ENCODE measurements at places on chromosomes 16 and 17.

DNA sequence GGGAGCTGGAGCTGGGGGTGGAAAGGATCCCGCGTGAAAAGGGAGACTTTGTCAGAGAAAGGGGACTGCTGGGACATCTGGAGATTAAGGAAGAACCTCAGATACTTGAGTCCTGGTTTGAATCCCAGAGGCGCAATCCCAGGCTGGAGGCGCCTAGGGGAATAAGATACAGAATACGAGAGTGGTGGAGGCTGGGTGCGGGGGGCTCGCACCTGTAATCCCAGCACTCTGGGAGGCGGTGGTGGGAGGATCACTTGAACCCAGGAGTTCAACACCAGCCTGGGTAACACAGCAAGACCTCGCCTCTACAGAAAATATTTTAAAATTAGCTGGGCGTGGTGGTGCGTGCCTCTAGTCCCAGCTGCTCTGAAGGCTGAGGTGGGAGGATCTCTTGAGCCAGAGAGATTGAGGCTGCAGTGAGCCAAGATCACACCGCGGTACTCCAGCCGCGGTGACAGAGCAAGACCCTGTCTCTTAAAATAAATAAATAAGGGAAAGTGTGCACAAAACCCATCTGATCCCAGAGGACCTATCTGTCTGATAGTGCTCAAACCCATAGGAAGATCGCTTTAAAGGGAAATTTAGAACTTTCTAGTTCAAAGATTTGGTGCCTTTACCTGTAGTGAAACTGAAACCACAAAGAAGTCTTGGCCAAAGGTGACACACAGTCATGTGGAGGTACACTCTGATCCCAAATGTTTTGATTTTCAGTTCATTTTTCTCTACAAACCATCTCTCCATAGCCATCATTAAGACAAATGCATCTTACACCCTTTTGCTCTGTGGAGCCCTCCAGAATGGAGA lies 617 bp upstream of the SCRN2 start:
- no peak overlapping the region for H3K27ac ChIP-seq
- H3K36me3 ChIP-seq: peaks cover 6% of the 10 kb centered on the region
- peaks cover 9% of the 10 kb centered on the region for H3K4me1 ChIP-seq
- DNase-seq: no peak

- no peaks in the 10 kb centered on the region for H3K27me3 ChIP-seq
- H3K36me3 ChIP-seq: peaks cover 3% of the 10 kb centered on the region
- H3K4me3 ChIP-seq: no peak overlapping the region
- H3K4me1 ChIP-seq: peaks cover 4% of the 10 kb centered on the region
- no peak for DNase-seq
Measured at GRCh38 chr16:88035292-88035691, 84.1 kb downstream of the BANP start.

DNA sequence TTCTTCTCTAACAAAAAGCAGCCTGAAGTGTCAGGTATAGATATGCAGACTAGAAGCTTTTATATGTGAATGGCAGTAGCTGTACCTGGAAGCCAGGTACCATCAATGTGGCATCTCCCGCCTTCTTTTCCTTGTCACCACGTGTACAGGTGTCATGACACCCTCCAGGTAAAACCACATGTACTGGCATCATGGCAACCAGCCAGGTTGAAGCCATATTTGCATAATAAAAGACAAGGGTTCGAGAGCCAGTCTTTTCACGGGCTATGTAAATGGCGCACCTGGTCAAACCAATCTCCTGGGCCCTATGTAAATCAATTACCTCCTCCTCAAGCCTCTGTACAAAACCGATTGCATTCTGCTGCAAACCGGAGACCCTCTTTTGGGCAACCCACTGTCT lies 541.3 kb downstream of the CDH11 start:
- no peaks in the 10 kb centered on the region for H3K36me3 ChIP-seq
- no peak overlapping the region for H3K4me3 ChIP-seq
- no peak overlapping the region for H3K27ac ChIP-seq
- DNase-seq: no peak
- H3K4me1 ChIP-seq: no peaks in the 10 kb centered on the region
- H3K27me3 ChIP-seq: no peaks in the 10 kb centered on the region

GRCh38 chr16:88784074-88784855 lies 755 bp downstream of the PIEZO1 start:
- no peak overlapping the region for H3K27ac ChIP-seq
- H3K27me3 ChIP-seq: no peaks in the 10 kb centered on the region
- no peak for DNase-seq
- H3K36me3 ChIP-seq: no peaks in the 10 kb centered on the region
- peaks cover 4% of the 10 kb centered on the region for H3K4me1 ChIP-seq
- peak overlapping the region; percentile 62 for H3K4me3 ChIP-seq

DNA sequence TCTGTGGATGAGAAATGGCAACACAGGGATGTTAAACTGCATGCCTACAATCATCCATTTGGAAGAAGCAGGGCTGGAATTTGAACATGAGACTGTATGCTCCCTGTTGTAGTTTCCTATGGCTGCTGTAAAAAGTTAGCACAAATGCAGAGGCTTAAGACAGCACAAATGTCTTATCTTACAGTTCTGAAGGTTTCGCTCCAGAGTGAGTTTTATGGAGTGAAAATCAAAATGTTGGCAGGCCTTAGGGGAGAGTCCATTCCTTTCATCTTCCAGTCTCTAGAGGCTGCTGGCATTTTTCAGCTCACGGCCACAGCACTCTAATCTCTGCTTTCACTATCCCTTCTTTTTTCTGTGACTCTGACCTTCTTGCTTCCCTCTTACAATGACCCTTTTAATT lies 660.1 kb downstream of the WWOX start:
- H3K27me3 ChIP-seq: no peaks in the 10 kb centered on the region
- DNase-seq: no peak
- no peak overlapping the region for H3K27ac ChIP-seq
- no peaks in the 10 kb centered on the region for H3K36me3 ChIP-seq
- H3K4me1 ChIP-seq: peaks cover 2% of the 10 kb centered on the region
- no peak overlapping the region for H3K4me3 ChIP-seq

GRCh38 chr17:31299624-31300023 lies 2.6 kb upstream of the OMG start:
- no peaks in the 10 kb centered on the region for H3K36me3 ChIP-seq
- H3K27me3 ChIP-seq: no peaks in the 10 kb centered on the region
- no peak overlapping the region for H3K4me3 ChIP-seq
- no peaks in the 10 kb centered on the region for H3K4me1 ChIP-seq
- no peak overlapping the region for H3K27ac ChIP-seq

DNA sequence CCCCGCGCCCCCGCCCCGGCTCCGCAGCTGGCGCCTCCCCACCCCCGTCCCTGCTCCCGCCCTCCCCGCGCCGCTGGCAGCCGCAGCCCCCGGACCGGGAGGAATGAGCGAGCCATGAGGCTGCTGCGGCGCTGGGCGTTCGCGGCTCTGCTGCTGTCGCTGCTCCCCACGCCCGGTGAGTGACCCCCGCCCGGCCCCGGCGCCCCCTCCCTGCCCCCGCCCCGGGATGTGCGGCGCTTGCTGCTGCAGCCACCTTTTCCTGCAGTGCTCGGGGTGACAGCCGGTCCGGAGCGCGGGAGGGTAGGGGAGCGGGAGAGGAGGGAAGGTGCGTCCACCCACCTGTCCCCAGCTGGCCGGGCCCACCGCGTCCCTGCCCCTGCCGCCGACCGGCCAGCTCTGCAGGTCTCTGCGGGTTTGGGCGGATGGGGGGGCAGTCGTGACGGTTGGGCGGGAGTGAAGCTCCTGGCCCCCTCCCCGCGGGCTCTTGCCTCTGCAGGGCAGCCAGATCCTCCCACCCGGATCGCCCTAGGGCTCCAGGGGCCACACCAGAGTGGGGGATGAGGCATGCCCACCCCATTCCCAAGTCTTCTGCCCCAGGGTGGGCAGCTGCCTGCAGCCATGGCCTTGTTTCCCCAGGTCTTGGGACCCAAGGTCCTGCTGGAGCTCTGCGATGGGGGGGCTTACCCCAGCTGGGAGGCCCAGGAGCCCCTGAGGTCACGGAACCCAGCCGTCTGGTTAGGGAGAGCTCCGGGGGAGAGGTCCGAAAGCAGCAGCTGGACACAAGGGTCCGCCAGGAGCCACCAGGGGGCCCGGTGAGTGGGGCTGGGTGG lies 513 bp downstream of the ADAM11 start:
- DNase-seq: no peak
- H3K27me3 ChIP-seq: peaks cover 24% of the 10 kb centered on the region
- peaks cover 2% of the 10 kb centered on the region for H3K4me1 ChIP-seq
- peak overlapping the region; percentile 27 for H3K4me3 ChIP-seq

DNA sequence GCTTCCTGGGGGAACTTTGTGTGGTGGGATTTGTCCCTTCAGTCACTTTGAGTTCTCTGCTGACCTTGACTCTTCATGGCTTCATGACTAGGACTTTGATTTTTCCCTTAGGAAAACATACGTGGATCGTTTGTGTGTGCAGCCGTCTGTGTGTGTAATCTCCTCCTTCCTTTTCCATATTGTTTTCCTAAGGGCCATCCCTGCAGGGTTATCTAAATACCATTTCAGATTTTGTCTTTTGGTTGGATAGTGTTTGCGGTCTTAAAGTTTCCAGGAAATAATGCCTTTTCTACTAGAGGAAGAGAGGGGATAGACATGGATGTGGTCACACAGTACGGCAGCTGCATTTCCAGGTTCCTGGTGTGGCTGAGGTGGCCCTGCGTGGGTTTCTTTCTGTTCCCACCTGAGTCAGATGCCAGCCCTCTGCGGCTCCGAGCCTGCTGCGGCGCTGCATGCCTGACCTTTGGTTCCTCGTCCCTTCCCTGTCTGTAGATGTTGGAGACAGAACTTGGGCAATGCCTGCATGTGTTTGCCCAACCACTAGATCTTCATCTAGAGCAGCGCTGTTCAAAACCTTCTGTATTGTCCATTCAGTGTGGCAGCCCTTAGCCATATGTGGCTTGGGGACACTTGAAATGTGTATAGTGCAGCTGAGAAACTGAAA lies 72.0 kb upstream of the LGALS9 start:
- peaks cover 6% of the 10 kb centered on the region for H3K4me1 ChIP-seq
- no peak for DNase-seq
- H3K36me3 ChIP-seq: no peaks in the 10 kb centered on the region
- no peaks in the 10 kb centered on the region for H3K27me3 ChIP-seq

GRCh38 chr17:17666111-17666714 lies 15.0 kb upstream of the RAI1 start:
- H3K36me3 ChIP-seq: no peaks in the 10 kb centered on the region
- H3K27me3 ChIP-seq: no peaks in the 10 kb centered on the region
- H3K27ac ChIP-seq: no peak overlapping the region
- DNase-seq: no peak
- H3K4me3 ChIP-seq: no peak overlapping the region
- H3K4me1 ChIP-seq: peaks cover 3% of the 10 kb centered on the region

- peaks cover 27% of the 10 kb centered on the region for H3K27me3 ChIP-seq
- no peaks in the 10 kb centered on the region for H3K4me1 ChIP-seq
- no peak overlapping the region for H3K4me3 ChIP-seq
- H3K27ac ChIP-seq: no peak overlapping the region
- no peak for DNase-seq
Measured at GRCh38 chr17:73163043-73163442, 1.8 kb upstream of the SSTR2 start.

- no peaks in the 10 kb centered on the region for H3K27me3 ChIP-seq
- H3K36me3 ChIP-seq: peaks cover 20% of the 10 kb centered on the region
- peaks cover 17% of the 10 kb centered on the region for H3K4me1 ChIP-seq
- H3K27ac ChIP-seq: no peak overlapping the region
- H3K4me3 ChIP-seq: peak overlapping the region; percentile 47
Measured at GRCh38 chr16:2148714-2149629, 547 bp downstream of the RAB26 start.

DNA sequence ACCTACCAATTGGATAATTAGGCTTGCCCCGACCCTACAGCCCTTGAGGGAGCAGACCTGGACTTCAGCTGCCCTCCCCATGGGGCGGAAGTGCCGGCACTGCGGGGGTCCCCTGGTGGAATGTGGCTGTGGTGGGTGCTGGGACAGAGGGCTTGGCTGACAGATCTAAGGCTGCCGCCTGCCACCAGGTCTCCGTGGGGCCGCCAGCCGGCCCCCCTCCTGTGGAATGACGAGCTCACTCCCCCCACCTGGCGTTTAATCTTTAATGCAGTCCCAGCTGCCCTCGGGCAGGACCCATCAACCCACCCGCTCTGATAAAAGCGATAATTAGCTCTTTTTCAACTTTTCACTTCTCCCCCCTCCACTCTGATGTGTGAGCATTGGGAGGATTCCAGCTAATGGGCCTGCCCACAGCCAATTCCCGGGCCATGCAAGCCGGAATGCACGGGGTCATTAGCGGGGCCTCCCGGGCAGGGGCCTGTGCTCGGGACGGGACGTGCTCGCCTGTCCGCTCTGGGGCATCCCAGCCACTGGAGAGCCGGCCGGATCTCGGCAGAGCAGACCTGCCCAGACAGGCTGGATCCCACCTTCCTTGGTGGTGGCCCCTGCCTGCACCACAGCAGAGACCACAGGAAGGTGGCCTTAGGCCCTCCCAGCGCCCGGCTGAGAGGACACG lies 28.3 kb upstream of the GOSR2 start:
- no peak overlapping the region for H3K27ac ChIP-seq
- H3K4me1 ChIP-seq: peaks cover 2% of the 10 kb centered on the region
- no peak overlapping the region for H3K4me3 ChIP-seq
- no peaks in the 10 kb centered on the region for H3K27me3 ChIP-seq
- DNase-seq: no peak

- no peaks in the 10 kb centered on the region for H3K36me3 ChIP-seq
- H3K4me3 ChIP-seq: no peak overlapping the region
- H3K27me3 ChIP-seq: no peaks in the 10 kb centered on the region
- H3K27ac ChIP-seq: no peak overlapping the region
Measured at GRCh38 chr17:43695970-43696865, 34.5 kb upstream of the MEOX1 start.

GRCh38 chr17:7356072-7356549 lies 1.2 kb downstream of the TMEM95 start:
- DNase-seq: peak; percentile 87
- H3K4me1 ChIP-seq: peaks cover 1% of the 10 kb centered on the region
- H3K36me3 ChIP-seq: no peaks in the 10 kb centered on the region

GRCh38 chr17:11178581-11178980 lies 62.4 kb upstream of the SHISA6 start:
- no peak for DNase-seq
- no peak overlapping the region for H3K27ac ChIP-seq
- no peaks in the 10 kb centered on the region for H3K27me3 ChIP-seq
- no peak overlapping the region for H3K4me3 ChIP-seq
- no peaks in the 10 kb centered on the region for H3K36me3 ChIP-seq
